ENCODE measurements at places on chromosomes 12 and 14.

DNA sequence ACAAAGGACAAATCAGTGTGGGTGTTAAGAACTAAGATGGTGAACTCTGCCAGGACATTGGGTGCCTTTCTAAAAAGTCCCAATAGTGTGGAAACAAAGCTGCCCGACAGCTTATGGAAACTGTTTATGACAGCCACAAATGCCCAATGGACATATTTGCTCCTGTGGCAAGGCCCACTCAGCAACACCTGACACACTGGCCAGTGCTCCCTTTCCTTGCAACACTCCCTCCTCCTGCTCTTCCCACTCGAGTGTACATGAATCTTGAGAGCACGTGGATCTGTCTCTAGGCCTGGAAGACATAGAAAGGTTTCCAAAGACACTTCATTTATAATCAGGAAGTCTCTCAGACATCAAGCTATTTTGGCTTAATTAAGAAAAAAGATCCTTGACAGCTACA lies 14.2 kb upstream of the LRIG3 start:
- no peak for DNase-seq

GRCh38 chr14:90159146-90159545 lies 97.2 kb upstream of the PSMC1 start:
- no peak for DNase-seq

GRCh38 chr12:51399891-51400290 lies 8.7 kb upstream of the GALNT6 start:
- no peak for DNase-seq

DNA sequence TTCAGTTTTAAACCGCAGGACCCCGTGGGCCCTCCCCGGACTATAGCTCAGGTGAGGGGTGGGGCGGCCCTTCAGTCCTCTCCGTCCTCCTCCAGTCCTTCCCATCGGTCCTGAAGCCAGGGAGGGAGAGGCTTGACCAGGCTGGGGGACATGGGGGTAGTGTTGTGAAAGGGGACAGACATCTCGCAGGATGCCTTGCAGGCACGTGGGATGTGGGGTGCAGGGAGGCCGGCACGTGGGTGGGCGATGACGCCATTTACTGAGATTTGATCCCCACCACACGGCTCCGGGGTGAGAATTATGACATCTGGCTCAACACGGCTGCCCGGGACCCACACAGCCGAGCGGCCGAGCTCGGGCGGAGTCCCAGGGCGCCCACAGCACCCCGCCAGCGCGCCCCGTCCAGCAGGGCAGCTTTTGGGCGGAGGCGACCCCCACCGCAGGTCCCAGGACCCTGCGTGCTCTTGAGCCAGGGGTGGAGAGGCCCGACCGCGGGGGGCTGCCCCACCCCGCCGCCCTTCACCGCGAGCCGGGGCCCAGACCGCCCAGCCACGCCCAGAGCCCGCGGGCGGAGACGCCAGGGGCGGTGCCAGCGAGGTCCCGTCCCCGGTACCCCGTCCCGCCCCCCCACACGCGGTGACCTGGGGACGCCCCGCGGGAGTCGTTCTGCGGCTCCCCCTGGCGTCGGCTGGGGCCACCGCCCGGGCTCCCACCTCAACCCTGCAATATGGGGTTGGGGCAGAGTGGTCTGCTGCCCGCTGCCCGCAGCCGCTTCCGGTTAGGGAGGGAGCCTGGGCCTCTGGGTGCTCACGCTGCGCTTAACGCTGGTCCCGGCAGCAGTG lies 3.3 kb upstream of the EXOC3L4 start:
- DNase-seq, result peak; percentile 81

DNA sequence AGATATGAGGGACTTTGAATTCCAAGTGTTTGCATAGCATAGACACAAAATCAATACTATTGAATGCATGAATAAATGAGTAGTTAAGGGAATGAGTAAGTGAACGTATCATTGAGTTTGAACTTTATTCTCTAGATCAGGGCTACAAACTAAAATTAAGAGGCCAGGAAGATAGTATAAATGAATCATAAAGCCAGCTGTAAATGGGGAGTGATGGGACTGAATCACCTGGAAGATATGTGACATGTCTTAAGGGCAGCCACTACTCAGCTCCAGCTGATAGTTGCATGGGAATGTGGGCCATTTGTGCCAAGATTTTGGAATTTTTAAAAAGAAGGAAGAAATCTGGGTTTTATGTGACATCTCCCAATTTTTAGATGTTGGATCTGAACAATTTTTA lies 229.9 kb downstream of the AKAP6 start:
- DNase-seq, result no peak

Measured in activated naive CD4-positive, alpha-beta T cell treated with Interleukin-2 at 50 U/mL for 16 hours (primary cell).